ENCODE measurements at places on chromosomes 3 and 15.

- no peak for DNase-seq
These were observed 265.4 kb upstream of the LYSMD4 start for GRCh38 chr15:99998661-99999101.

GRCh38 chr15:67119238-67119846 lies 53.9 kb downstream of the SMAD3 start:
- DNase-seq: no peak

DNA sequence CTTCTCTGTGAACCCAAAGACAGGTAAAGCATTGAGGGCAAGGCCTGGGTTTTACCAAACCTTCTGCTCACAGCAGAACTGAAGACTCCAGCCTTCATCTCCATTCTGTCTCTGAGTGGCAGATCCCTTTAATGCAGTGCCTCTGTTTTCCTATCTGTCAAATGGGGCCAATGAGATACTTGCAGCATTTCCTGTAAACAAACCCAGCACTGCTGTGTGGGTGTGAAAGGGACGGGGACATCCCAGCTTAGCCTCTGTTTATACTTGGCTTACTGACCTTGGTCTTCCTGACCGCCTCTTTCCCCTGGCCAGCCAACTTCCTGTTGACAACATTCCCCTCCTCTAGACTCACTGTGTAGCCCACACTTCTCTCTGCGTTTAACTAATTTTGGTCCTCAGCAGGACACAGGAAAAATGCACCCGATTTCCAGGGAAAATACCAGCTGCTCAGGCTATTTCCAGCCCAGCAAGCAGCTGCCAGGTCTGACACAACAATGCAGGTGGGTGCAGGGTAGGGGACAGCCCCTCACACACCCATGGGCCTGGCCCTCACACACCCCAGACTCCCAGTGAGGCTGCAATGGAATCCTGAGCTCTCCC lies 105.9 kb upstream of the HERC1 start:
- DNase-seq: no peak

DNA sequence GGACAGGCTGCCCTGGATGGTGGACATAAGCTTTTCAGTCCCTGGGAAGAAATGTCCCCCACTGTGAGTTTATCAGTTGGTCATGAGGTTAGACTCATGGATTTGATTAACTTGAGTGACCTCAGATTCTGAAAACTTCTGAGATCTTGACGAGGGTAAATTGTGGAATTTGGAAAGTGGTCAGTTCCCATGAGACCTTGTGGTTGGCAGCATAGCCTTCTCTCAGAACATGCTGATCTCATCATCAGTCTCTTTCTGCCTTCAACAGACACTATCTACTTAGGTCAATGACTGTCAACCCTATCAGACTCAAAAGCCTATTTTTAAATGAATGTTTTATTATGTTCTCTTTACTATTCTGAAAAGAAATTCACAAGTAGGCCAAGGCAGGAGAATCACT lies 45.6 kb upstream of the NDUFB4 start:
- DNase-seq: no peak

- no peak for DNase-seq
These were observed 48.1 kb downstream of the HSPBAP1 start for GRCh38 chr3:122745369-122746021.

DNA sequence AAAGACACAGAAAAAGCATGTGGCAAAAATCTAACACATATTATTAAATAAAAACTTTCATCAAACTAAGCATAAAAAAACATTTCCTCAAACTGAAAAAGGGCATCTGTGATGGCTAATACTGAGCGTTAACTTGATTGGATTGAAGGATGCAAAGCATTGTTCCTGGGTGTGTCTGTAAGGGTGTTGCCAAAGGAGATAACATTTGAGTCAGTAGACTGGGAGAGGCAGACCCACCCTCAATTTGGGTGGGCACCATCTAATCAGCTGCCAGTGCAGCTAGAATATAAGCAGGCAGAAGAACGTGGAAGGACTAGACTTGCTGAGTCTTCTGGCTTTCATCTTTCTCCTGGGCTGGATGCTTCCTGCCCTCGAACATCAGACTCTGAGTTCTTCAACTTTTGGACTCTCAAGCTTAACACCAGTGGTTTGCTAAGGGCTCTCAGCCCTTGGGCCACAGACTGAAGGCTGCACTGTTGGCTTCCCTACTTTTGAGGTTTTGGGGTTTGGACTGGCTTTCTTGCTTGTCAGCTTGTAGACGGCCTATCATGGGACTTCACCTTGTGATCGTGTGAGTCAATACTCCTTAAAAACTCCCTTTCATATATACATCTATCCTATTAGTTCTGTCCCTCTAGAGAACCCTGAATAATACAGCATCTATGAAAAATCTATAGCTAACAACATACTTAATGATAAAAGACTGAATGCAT lies 45.4 kb downstream of the DAZL start:
- no peak for DNase-seq

- DNase-seq: no peak
These were observed 65.5 kb upstream of the DCBLD2 start for GRCh38 chr3:98966862-98967546.

- no peak for DNase-seq
These were observed 178.2 kb upstream of the GOLIM4 start for GRCh38 chr3:168273917-168274316.

DNA sequence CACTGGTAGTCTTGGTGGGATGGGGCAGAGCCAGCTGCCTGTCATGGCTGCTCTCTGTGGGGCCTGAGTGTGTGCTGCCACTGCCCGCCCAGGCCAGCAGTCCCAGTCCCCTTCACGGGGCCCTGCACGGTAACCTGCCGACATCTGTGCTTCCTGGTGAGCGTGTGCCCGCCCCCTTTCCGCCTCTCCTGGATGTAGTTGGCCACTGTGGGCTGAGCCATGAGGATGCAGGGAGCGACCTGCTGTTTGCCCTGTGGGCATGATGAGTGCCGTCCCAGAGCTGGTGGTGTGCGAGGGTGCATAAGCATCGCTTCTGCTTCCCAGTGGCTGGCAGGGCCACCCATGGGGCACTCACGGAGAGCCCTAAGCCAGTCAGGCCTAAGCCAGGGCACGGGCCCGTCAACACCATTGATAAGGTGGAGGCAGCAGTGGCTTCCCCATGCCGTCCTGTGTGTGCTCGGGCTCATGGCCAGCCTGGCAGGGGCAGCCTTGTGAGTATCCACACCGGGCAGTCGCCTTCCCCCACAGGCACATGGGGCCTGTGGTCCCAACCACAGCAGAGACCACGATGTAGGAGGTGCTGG lies 14.6 kb downstream of the PLXNA1 start:
- no peak for DNase-seq

- DNase-seq: no peak
These were observed 2.2 kb upstream of the ITIH1 start for GRCh38 chr3:52774901-52775864.

DNA sequence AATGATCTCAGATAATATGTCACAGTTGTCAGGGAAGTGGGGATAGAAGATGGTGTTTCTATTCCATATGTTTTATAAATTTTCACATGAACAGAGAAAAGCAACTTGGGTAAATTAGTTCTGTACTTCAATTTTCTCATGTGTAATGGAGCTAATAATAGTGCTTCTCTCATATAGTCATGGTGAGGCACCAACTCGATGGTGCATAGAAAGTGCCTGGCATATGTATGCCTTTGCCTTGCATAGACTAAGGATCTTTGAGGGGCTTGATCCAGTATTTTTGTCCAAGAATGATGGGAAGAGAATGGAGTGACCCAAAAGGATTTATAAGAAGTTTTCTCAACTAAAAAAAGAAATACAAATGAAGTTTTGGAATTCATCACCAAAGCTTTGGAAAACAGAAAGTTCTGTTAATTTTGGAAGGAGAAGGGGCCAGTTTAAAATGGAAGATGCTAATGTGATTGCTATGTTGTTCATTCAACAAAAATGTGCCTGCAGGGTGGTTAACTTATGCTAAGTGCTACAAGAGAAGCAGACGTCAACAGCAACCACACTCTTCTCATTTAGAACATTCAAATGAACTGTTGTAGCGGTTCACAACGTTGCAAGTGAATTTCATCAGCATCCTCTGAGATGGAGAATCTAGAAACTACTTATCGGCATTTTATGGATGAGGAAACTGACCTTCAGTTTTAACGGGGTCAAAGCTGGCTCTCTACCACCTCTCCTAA lies 86.1 kb downstream of the RTP4 start:
- no peak for DNase-seq

GRCh38 chr3:34808287-34808686 lies 831.0 kb upstream of the ARPP21 start:
- no peak for DNase-seq

GRCh38 chr3:21274079-21274571 lies 476.9 kb downstream of the ZNF385D start:
- no peak for DNase-seq

DNA sequence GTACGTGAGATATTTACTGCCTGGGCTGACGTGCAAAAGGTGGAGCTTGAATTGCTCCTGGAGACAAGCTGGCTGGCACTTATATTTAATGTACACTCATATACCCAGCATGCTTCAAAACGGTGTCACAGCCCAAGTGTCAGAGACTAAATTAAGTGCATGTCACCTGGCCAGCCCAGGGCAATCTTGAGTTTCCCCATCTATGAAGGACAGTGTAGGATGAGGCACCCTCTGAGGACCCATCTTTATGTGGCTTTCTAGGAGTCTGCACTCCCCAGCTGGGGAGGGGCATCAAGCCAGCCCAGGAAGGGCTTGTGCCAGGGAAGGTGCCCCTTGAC lies 5.3 kb downstream of the LRRC15 start:
- DNase-seq: no peak

- no peak for DNase-seq
These were observed 159.0 kb upstream of the KCNH8 start for GRCh38 chr3:18989237-18989795.

DNA sequence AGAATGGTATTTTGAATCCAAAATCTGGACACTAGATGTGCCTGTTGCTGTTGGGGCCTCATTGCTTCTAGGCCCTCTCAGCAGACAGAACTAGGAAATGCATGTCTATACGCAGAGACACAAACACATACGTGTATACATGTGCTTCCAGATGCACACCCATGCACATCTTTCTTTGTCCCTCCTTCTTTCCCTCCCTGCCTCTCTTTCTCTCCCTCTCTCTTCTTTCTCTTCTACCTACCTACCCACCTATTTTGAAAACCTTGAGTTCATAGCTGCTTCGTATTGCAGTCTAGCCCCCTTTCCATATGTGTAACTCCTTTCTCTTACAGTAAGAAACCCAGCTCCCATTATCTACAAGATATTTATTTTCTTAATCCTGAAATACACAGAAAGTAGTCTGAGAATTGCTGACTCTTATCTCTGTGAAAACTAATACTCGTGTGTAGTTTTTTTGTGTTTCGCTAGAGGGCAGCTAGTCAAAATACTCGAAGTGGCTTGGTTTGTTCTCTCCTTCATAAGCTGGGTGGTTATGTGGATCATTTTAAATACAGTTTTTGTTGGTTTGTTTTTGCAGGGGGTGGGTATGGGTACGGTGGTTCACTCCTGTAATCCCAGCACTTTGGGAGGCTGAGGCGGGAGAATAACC lies 18.5 kb downstream of the RPL32 start:
- DNase-seq: no peak

DNA sequence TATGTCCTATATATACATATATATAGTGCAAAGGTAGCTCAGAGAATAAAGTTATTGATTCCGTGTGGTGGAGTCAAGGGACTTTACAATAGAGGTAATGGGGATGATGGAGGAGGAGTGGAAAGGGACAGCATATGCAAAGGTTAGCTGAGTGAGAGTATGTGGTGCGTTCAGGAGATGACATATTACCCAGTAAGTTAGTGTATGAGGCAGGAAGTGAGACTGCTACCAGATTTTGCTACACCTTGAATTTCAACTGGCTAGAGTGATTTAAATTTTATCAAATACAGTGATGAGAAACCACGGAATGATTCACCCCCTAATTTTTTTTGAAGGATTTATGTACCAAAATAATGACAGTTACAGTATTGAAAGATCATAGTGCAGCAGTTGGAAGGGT lies 2.8 kb downstream of the ACTL6A start:
- no peak for DNase-seq

- DNase-seq: no peak
These were observed 446.0 kb upstream of the EPHA3 start for GRCh38 chr3:88661433-88661824.

GRCh38 chr15:26773917-26774316 lies 1.1 kb upstream of the GABRB3 start:
- no peak for DNase-seq

DNA sequence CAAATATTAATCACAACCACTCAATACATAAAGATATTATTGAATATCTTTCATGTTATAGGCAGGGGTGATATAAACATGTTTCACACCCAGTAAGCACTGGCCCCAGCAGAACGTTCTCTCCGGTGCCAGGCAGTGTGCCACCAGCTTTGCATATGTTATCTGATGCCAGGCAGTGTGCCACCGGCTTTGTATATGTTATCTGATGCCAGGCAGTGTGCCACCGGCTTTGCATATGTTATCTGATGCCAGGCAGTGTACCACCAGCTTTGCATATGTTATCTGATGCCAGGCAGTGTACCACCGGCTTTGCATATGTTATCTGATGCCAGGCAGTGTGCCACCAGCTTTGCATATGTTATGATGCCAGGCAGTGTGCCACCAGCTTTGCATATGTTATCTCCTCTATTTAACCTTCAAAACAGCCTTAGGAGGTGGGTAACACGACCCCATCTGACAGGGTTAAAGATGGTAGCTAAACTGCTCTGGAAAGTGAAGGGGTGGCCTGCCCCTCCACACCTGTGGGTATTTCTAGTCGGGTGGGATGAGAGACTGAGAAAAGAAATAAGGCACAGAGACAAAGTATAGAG lies 6.9 kb downstream of the MUC20 start:
- DNase-seq: no peak

DNA sequence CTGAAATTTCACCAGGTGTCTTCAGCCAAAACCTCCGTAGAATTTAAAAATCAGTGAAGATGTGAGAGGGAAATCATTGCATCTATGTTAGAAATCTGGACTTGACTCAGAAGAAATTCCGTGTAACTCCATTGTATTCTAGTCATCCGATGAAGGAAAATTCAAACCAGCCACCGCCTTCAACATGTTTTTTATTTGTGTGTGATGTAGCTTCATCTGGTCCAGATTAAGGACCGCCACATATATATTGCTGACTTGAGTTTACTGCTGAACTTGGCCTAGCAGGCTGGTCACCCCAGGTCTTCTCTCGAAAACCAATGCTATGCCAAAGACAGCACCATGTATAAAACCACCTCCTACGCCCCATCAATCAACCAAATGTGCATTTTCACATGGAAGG lies 120.9 kb downstream of the FOXP1 start:
- no peak for DNase-seq

- no peak for DNase-seq
These were observed 34.0 kb downstream of the PIGB start for GRCh38 chr15:55353025-55353424.
